ENCODE measurements at places on chromosomes 2 and 18. TPM values are rescaled to one million over a fixed set of nuclear protein-coding genes. Genes with fewer than 3 reads are reported as not detected.

The SPP2 gene
- total RNA-seq = 0.37 TPM

The ZNF892 gene
- 0.59 TPM for total RNA-seq

The IL36B gene
- total RNA-seq = not detected

DNA sequence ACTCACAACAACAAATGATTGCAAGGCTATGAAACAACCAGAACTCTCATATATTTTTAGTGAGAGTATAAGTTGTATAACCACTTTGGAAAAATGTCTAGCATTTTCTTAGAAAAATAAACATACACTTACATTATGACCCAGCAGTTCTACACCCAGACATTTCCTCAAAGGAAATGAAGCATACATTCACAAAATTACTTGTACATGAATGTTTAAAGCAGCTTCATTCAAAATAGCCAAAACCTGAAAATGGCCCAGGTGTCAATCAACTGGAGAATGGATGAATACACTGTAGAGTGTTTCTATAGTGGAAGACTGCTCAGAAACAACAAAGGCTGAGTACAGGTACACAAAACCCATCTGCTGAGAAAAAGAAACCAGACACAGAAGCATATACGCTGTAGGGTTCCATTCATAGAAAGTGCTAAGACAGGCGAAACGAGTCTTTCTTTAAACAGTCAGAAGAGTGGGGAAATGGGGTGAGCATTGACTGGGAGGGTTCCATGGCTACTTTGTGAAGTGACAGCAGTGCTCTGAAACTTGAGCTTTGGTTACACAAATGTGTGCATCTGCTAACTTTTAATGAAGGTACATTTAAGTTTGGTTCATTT lies 799.0 kb downstream of the DCDC2C start:
- no peak for DNase-seq

DNA sequence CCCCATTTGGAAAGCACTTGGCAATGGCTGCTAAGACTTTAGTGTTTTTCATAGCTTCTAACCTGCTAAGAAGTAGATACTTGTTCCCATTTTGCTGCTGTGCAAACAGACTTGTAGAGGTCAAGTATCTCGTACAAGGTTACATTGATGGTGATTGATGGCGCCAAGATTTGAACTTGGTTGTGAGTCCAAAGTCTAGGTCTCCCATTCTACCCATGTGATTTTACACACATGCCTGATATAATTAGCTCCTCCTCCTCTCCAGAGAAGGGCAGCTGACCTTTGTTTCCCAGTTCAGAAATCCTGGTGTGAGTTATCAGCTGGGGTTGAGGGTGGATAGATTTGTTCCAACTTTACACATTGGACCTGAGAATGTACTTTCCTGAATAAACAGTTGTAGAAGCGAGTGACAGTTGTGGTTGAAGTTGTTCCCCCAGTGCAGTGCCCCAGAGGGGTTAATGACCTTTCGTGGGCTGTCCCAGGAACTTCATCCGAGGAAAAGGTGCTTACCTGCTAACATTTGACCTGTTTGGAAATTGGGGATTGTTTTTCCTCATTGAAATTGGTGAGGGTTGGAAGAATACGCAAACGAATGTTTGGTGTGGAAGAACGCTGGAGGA lies 10.4 kb downstream of the TCF7L1 start:
- no peak for DNase-seq

- DNase-seq = no peak
These were observed 912.5 kb upstream of the CRIM1 start for GRCh38 chr2:35443087-35443486.

- no peak for DNase-seq
These were observed 49.6 kb upstream of the PTH2R start for GRCh38 chr2:208356846-208357574.

- no peak for DNase-seq
These were observed 40.3 kb upstream of the IGFBP5 start for GRCh38 chr2:216735668-216736067.

GRCh38 chr2:63827749-63828148 lies 13.9 kb upstream of the UGP2 start:
- no peak for DNase-seq

- DNase-seq = no peak
These were observed 82.9 kb upstream of the TMEFF2 start for GRCh38 chr2:192277494-192278109.

Data from GM12878 (cell line).